C1 segment of cervical spinal cord (tissue), 14 donors: ENCODE measurements at places on chromosomes 3 and 15.

GRCh38 chr15:97976766-97977503 is 16.4 kb downstream of the ARRDC4 start:
- no peak for DNase-seq

DNA sequence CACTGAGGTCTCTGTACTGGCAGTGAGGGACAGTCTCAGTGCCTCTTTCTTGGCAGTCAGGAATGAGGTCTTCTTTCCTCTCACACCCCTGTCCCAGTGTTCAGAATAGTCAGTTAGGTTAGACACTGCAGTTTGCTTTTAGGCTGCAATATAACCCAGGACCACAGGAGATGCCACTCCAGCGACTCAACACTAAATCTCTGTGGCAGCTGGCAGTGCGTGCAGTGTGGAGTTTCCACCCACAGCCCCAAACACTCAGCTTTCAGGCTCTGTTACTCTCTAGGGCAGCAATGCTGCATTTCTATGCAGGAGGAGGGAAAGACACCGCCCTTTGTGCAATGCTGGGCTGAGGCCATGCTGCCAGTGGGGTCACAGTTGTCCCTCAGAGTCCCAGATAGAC is 150.2 kb upstream of the SUCLG2 start:
- DNase-seq: no peak

GRCh38 chr3:37029111-37029510 is 35.8 kb downstream of the MLH1 start:
- DNase-seq: no peak

DNA sequence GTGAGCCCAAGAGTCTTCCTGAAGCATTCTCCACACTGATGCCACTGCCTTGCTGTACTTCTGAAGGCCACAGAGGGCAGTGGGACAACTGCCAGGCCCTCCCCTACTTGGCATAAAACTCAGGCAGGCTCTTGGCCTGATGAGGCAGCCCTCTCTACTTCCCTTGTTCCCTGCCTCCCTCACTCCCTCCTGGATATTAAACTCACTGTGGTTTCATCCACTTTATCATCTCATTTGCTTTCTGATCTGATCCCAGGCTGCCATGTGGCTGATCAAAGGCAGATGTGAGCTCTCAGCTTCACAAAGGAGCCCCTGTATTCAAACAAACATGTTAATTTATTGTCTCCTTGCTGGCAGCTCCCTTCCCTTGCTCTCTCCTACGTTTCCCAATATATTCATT is 533.5 kb downstream of the IGSF11 start:
- DNase-seq: peak; percentile 6

- no peak for DNase-seq
Measured at GRCh38 chr3:150059729-150060128, 89.0 kb upstream of the PFN2 start.

- no peak for DNase-seq
Measured at GRCh38 chr3:102078854-102079808, 229.8 kb downstream of the NFKBIZ start.

DNA sequence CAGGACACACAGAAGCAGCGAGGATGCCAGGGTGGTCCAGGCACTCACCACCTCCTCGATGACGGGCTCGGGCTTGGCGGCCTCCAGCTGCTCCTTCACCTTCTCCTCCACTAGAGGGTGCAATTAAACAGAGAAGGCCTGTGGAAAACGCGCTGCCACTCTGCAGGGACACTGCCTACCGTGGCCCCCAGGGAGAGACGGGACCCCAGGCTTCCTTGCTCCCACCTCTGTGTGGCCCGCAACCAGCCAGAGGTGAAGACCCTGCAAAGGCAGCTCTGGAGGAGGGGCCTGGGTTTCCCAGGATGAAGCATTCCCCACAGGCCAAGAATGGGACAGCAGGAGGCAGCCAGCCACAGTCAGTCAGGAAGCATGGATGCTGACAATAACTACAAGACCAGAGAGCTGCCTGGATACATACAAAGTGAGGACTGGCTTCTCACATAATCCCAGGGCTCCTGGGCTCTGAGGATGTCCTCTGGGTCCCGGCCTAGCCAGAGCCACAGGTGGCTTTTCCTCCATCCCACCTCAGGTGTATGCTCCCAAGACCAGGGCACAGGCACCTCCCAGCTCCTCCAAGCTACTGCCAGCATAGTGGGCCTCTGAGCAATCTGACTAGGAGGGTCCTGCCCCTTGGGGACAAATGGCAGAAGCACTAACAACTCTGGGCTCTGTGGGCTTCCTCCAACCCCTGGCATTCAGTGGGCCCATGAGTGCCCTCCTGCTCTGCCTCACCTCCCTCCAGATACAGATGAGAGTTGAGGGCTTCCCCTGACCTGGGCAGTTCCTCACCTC is 46.2 kb downstream of the PTH1R start:
- DNase-seq: no peak

DNA sequence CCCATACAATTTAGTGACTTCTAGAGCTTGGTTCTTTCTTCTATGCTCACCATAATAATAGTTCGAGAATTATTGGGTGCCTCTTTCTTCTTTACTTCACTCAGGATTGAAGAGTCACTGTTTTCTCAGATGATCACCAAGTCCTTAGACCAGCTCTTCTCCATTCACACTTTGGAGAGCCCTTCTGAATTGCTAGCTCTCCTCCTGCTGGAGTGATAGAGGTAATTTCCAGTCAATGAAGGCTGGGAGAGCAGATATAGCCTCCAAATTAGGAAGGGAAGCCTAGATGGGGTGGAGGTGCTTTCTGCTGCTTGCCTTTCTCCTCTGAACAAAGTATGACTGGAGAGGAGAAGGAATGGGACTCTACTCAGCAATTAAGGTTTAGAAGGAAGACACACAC is 10.7 kb upstream of the BBX start:
- DNase-seq: no peak

GRCh38 chr15:77017761-77018720 is 23.1 kb downstream of the PSTPIP1 start:
- no peak for DNase-seq

GRCh38 chr3:114608293-114608692 is 314.5 kb downstream of the TIGIT start:
- no peak for DNase-seq

GRCh38 chr3:194396859-194397756 is 2.0 kb downstream of the GP5 start:
- DNase-seq: no peak

- no peak for DNase-seq
Measured at GRCh38 chr15:98763179-98763578, 114.8 kb downstream of the IGF1R start.

GRCh38 chr15:88077296-88078020 is 179.1 kb downstream of the NTRK3 start:
- DNase-seq: no peak

- DNase-seq: no peak
Measured at GRCh38 chr3:30155755-30156154, 450.6 kb upstream of the TGFBR2 start.

GRCh38 chr3:48685293-48685602 is 467 bp downstream of the NCKIPSD start:
- DNase-seq: no peak

- DNase-seq: no peak
Measured at GRCh38 chr3:101902041-101902440, 52.7 kb downstream of the NFKBIZ start.

DNA sequence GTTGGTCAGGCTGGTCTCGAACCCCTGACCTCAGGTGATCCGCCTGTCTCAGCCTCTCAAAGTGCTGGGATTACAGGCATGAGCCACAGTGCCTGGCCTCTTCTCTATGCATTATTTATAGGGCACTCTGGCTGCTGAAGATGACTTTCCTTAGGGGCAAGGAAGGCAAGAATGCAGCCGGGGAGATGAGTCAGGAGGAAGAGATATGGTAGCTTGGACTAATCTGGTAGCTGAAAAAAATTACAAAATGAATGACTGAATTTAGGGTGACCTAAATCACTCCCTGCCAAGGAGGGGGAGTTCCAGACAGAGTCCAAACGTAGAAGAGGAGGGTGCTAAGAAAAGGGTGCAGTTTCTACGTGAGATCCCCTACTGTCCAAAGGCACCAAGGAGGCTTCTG is 14.2 kb downstream of the RHCG start:
- DNase-seq: no peak

DNA sequence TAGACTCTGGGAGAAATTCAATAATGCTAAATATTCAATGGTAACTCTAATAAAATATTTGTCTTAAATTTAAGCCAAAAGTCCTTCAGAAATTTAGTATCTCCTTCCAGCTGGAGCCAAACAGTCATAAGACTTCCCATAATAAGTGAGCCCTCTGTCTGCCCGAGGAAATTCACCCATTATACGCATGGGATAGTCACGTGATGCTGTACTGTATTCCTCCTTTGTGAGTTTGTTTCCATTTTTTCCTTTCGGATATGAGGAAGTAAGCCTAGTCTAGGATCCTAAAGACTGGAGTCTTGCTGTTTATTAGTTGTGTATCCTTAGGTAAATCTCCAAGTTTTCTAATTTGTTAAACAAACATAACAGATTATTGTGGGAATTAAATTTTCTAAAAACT is 110.4 kb upstream of the PLAAT1 start:
- DNase-seq: no peak

- no peak for DNase-seq
Measured at GRCh38 chr15:78432664-78433063, 5.4 kb upstream of the IREB2 start.

- no peak for DNase-seq
Measured at GRCh38 chr3:181722766-181723425, 11.2 kb downstream of the SOX2 start.

- no peak for DNase-seq
Measured at GRCh38 chr3:8638994-8639658, 5.5 kb downstream of the SSUH2 start.

DNA sequence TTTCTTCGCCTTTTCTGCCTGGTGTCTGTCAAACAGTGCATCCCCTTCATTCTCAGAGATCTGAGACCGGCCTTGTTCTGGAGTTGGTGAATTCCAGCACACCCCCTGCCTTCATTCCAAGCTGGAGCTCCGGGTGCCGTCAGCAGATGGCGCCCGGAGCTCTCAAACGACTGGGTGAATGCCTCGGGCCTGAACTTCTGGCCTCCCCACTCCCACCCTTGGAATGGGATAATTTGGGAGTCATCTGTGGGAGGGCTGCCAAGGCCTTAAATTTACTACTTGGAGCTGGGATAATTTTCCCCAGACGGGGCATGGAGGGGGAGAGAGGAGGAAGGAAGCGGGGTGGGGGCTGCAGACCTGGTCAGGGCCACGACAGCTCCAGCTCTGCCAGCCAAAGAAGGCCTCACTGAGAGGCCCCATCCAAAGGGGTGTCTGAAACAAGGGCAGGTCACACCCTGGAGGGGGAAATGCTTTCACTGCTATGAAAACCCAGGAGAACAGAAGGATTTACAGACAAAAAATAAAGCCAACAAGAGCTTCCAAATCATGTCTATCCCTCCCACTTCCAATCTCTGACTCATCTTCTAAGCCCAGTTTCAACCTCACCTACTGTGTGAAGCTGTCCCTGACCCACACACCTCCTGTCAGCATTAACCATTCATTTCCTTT is 187.9 kb downstream of the OPA1 start:
- no peak for DNase-seq

DNA sequence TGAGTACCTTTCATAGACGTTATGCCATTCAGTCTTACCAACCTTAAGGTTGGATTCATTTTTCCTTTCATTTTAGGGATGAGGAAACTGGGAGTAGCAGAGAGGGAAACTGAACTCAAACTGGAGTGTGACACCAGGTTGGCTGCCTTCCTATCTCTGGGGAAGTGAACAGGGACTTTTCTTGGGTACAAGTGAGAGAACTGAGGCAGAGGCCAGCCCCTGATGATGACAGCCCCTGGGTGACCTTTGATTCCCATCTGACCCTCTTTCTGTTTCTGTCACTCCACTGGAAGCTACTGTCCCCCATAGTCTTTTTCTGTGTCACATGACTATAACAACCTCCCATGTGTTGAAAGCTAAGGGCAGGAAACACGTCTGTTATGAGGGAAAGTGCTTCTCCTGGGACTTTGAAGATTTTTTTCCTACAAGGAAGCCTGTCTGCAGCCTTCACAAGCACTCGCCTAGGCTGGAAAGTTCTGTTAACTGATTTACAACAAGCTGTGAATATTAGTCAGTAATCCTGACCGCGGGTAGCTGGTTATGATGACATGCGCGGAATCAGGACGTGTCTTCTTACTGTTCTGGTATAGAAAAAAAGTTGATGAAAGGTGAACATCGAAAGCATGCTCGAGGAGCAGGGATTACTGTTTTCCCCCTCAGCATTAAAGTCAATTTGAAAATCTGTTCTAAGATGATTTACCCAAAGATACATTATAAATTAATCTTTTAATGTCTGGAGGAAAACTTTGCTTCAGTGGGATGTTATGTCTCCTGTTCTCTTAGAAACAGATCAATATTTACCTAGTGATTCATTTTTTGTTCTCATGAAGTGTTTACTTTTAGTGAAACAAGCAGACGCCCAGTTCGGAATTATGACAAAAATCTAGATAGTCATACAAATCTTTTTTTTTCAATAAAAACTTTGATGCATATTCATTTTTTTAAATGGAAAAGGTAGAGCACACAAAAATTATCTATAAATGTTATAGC is 31.5 kb downstream of the ABHD2 start:
- no peak for DNase-seq

- no peak for DNase-seq
Measured at GRCh38 chr3:46422617-46423016, 15.6 kb downstream of the CCRL2 start.

DNA sequence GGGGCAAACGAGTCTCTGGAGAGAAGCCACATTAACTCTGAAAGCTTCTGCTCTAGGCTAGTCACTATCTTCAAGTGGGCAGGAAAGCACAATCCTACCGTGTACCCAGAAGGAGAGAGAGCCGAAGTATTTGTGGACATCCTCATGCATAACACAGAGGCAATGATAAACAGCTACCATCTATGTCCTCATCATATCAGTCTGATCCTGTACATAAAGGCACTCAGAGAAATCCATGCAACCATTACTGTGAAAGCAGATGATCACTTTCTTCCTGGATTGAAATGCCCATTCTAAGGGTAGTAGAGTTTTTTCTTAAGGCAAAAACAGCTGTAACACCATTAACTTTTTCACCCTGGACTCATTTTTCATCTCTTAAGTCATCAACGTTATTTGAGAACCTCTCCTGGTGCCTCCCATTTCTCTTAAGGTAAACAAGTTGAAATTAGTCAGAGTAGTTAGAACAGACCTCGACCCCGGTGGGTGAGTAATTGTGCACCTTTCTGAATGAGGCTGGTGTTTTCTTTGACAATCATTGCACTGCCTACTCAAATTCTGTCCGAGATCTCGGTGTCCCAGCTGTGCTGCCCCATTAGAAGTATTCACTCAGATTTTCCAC is 327.4 kb downstream of the SHQ1 start:
- DNase-seq: no peak

DNA sequence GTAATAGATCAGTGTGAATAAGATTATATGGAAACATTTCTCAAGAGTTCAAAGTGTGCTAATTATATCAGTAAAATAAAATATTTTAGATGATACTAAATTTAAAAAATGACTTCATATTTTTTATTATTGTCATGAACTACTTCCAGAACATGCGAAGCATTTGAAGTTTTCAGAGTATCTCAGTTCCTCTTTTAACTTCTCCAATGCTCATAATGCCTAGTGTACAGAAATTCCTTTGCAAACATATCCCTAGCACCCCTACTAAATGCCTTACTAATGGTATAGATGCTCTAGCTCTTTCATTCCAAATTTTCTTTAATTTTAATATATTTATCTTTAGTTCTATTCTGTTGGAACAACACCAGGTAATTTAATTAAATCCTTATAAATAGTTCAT is 580.4 kb downstream of the CADM2 start:
- no peak for DNase-seq
